EL (cell line): ENCODE measurements at places on chromosomes 7 and 10.

- DNase-seq, result no peak
Measured at GRCh38 chr7:119572541-119572940, 700.4 kb upstream of the KCND2 start.

- peak; percentile 76 for DNase-seq
Measured at GRCh38 chr10:99372546-99373271, 43.6 kb downstream of the CNNM1 start.

DNA sequence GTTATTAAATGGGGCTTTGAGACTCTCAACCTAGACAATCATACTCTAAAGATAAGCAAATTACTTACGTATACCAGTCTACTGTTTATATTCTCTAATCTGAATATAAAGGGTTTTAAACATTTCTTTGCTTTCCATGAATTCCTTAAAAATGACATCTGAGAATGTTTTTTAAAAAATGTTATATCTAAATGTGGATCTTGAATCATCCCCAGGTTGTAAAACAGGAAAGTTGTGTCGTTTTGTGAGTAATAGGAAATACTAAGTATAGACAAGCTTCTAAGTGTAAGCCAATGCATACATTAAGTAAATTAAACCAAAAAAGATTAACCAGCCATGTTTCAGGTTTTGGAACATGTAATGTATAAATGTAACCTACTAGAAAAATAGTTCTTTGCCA is 26.8 kb downstream of the ADD3 start:
- DNase-seq, result peak; percentile 18

GRCh38 chr7:95715274-95715673 is 57.1 kb upstream of the DYNC1I1 start:
- DNase-seq, result no peak

DNA sequence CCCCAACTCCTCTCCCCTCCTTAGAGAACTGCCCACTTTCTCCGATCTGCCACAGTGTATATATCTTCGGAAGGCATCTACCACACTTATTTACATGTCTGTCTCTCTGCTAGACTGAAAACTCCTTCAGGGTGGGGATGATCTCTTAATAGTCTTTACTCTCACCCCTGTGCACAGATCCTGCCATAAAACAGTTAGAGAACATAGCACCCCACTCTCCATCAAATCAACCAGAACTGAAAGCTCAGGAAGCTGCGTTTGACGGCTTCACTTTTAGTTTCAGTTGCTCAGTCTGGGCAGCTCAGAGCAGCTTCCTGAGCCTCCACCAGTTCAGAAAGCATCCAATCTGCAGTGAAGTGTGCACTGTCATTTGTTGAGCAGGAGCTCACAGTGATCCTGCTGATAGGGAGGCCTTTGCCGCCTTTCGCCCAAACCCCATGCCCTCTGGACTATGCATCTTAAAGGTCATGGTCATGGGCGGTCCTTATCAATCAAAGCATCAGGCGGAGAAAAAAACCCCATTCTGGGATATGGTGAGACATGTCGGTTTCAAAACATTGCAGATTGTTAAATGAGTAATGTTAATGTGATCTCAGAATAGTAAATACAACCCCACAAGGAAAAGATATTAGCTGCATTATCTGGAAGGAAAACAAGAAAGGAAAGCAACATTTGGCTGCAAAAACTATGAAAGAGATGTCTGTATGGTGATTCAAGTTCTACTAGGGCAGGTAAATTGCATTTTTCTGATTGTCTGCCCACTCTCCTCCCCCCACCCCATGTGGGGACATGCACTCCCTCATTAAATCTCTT is 167.1 kb upstream of the ADO start:
- peak; percentile 53 for DNase-seq

DNA sequence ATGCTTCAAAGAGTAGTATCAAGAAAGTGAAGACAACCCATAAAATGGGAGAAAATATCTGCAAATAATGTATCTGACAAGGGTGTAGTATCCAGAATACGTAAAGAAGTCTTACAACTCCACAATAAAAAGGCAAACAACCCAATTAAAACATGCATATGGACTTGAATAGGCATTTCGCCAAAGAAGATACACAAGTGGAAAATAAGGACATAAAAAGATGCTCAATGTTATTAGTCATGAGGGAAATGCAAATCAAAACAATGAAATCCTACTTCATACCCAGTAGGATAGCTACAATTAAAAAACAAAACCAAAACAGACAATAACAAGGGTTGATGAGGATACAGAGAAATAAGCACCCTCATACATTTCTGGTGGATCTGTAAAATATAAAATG is 79.2 kb downstream of the NUDCD3 start:
- DNase-seq, result peak; percentile 25

DNA sequence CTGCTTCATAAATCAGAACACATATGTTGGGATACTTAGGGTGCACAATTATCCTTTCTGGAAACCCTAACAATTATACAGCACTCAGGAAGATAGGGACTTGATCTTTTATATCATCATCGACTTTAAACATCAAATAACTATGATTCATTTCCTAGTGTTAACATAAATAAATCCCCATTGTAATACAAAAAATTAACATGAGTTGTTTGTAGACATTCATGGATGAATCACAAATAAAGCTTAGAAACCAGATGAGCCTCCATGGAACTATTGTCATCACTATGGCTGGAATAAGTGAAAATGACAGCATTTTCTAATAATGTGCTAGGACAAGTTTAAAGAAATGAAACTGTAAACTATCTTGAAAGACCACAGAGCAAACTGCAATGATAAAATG is 821.7 kb downstream of the GATA3 start:
- DNase-seq, result no peak

GRCh38 chr7:139567647-139568345 is 44.3 kb downstream of the CLEC2L start:
- no peak for DNase-seq

DNA sequence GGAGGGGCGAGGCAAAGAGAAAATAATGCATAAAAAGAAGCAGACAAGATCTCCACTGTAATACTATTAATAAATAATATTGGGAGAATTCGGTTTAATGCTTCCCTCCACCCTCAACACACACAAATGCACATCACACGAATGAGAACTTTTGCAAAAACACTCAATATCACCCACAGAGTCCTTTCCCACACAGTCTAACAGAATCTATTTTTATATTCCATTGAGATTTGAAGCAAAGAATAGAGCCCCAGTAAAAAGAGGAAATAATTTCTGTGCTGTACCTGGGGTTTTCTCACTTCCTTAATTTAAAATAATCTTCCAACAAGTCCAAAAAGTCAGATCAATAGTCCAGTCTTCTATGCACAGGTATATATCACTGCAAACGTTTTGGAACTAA is 17.0 kb downstream of the PIK3AP1 start:
- no peak for DNase-seq

GRCh38 chr7:81111781-81112540 is 193.1 kb upstream of the SEMA3C start:
- DNase-seq, result peak; percentile 40

DNA sequence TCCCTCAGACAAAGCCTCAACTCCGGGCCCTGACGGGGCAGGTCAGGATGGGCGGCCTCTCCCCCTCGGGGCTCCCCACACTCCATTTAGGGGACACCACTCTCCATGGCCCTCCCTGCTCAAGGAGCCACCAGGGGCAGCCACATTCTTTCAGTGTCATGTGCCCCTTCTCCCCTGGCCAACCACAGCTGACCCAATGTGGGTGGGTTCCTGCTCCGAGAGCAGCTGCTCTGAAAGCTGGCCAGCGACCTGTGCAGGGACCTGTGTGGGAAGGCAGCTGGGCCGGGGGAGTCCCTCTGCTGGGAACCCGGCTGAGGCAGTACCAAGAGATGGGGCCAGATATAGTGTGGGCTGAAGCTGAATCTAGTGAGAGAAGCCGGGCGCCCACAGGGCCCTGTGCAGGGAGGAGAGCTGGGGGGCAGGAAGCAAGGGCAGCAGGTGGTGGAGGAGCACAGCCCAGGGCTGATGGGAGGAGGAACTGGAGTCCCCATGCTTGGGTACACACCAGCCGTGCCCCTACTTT is 40.6 kb upstream of the NPFFR1 start:
- no peak for DNase-seq

DNA sequence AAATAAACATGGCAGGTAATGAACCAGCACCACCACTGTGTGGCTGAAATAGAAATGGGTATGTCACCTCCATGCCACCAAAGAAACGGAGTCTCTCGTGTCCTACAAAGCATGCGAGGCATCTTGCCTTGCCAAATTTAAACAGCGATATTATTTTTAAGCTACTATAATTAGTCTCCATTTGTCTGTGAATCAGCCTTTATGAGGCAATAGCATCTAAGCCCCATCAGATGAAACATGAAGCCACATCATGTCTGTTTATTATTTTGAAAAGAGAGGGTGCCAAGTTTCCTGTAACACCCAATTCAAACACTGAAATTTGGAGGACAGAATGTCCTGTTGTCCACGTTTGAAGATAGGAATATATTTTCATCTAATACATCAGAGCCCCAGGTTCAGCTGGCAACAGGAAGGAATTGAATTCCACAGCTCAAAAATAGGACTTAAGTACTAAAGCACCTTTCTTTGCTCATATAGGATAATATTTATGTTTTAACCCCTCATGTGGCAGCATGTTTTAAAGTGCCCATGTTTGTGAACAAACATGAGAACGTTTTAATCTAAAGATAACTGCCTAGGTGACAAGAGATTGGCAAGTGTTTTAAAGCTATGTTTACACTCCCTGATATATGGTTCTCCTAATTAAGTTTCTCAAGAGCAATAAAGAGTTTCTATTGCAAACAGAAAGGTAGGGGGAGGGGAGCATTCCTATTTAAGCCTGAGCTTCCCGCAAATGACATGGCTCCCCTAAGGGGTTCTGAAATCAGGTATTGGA is 86.8 kb downstream of the SORBS1 start:
- no peak for DNase-seq

DNA sequence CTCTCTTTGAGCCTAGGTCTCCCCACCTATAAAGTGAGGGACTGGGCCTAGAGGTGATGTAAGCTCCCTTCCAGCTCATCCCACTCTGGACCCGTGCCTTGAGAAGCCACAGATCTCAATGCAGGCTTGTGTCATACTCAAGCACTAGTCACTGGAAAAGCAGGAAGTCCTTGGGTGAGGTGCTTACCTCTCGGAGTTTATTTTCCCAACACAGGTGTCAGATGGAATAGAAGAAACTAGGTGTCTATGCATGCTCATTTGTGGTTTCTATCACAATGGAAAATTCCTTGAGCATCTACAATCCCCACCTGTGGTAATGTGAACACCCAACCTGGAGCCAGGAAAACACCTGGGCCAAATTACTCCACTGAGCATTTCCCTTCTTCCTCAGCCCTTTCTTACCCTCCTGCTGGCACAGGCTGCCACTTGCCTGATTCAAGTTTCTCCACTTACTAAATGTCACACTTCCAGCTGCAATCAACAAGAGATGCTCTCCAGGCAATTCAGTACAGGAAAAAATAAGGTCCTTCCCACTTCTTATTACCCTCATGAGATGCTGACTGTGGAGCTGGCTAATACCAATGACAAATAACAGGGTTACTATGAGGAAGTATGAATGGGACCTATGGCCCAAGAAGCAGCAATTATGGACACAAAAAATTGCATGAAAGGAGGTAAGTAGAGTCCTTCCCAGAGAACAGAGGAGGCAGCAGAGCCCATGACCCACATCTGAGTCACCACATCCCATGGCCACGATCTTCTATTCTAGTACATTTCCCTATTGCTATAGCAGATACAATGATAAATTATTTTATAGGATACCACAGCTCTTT is 13.1 kb downstream of the LSM5 start:
- peak; percentile 12 for DNase-seq

GRCh38 chr10:70582793-70583668 is 19.5 kb downstream of the PRF1 start:
- DNase-seq, result no peak

- peak; percentile 60 for DNase-seq
Measured at GRCh38 chr7:99473315-99473596, 566 bp downstream of the ZNF789 start.

DNA sequence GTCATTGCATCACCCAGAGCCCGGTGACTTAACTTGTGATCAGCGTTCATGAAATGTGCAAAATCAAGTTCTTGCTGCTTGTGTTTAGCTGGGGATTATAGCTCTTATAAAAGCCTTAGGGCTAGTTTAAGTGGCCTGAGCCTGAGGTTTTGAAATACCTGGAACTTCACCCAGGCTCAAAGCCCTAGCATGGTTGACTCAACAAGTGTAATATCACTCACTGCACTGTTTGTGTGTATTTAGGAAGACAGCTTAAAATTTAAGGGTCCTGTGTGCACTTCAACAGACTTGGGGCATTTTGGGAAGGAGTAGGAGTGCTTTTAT is 489.5 kb downstream of the GATA3 start:
- DNase-seq, result no peak

DNA sequence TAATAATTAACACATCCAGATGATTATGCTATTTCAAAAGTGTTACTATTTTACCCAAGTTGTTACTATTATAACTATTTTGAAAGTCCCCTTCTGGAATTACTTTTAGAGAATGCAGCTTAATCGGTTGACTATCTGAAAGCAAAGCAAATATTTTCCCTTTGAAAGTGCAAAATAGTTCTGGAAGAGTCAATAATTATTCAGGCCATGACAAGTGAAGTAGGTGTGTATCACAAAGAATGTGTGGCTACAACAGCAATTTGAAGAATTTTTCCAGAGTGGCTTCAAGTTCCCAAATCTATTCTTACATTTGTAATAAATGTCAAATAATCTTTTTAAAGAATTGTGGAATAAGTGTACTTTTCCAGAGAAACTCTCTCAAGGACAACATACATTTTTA is 42.8 kb downstream of the RNLS start:
- DNase-seq, result no peak

DNA sequence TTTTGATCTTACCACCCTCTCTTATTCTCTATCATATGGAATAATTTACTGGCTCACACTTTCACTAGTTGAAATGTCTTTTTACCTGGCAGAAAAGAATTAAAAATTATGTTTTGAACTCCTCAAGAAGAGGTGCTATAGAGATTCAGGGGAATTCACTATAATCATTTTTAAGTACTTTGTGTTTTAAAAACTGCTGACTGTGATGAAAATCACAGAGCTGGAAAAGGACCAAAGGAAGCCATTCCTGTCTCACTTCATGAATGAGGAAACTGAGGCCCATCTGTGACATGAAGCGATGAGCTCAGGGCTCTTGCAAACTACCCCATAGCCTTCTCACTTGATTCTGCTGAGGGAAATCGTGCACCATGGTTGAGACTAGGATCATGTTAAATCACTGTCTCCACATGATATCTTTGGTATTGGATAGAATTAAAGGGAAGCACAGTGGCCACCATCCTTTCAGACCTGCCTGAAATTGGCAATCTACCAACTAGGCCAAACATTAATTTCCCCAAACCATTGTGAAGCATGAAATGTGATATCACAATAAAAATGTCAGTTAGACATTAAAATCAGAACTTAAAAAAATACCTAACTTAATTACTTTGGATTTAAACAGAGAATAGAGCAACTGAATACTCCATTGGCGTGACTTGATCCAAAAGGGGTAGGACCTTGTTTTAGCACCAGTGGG is 141.0 kb downstream of the FZD1 start:
- no peak for DNase-seq

GRCh38 chr7:40704172-40704571 is 569.4 kb downstream of the SUGCT start:
- DNase-seq, result no peak

DNA sequence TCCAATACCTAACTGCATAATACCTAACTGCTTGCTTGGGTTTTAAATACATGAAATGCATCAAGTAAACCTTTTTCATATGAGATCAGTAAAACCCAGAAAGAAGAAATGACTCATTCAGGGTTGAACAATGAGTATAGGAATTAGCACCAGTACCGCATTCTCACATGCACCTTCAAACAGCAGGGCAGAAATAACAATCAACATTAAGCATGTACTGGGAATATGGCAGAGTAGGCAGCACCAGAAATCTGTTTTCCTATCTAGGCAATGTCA is 850.3 kb upstream of the SORCS1 start:
- DNase-seq, result no peak

- peak; percentile 82 for DNase-seq
Measured at GRCh38 chr7:79692015-79692414, 238.5 kb upstream of the MAGI2 start.
